ENCODE measurements at places on chromosomes 4 and X.

DNA sequence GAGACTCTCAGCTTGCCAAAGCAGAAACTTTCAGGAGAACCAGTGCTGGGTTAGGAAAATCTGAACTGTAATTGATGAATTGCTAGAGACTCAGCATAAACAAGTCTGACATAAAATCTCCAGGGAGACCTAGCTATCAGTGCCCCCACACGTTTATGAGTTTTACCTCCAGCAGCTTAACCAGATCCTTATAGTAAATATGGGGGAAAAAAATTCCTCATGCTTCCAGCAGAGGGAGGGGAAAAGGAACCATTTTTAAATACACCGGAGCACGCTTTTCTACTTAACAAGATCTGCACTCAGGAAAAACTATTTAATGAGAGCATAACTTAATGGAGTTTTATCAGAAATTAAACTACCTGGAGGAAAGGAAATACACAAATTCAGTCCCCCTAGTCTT, 1040.7 kb upstream of the INTU start:
- no peak for DNase-seq

DNA sequence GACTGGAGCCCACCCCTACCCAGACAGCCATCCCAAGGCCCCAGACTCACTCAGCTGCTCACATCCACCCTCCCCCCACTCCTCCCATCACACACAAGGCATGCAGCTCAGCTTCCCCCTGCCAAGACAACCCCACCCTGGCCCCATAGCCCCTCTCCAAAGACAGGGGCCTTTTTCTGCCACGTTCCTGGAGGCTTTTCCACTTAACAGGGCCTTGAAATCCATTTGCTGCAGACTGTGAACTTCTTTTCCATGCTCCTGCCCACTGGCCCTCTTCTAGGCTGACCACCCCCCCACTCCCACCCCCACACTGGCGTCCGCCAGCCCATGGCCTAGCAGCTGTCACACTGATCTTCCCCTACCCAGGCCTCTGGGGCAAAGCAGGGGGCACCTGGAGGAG, 76.0 kb downstream of the PJA1 start:
- no peak for DNase-seq

- peak; percentile 40 for DNase-seq
Observed at GRCh38 chr4:110586131-110586850, 36.6 kb downstream of the PITX2 start.

DNA sequence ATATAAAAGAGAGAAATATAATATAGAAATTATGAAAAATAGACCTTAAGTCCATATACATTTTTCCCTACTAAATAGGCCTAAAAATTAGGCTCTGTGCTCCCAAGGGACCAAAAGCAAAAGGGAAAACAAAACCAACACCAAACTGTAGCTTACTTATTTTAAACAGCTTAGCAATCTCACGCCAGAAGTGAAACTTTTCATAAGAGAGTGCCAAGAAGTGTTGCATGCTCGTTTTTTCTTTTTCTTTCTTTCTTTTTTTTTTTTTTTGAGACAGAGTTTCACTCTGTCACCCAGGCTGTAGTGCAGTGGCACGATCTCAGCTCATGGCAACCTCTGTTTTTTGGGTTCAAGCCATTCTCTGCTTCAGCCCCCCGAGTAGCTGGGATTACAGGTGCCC, 250.4 kb downstream of the TMA16 start:
- DNase-seq: no peak

GRCh38 chr4:108878806-108879205, 116.0 kb upstream of the ETNPPL start:
- DNase-seq: no peak

GRCh38 chr4:13178621-13179020, 305.5 kb downstream of the RAB28 start:
- DNase-seq: no peak

DNA sequence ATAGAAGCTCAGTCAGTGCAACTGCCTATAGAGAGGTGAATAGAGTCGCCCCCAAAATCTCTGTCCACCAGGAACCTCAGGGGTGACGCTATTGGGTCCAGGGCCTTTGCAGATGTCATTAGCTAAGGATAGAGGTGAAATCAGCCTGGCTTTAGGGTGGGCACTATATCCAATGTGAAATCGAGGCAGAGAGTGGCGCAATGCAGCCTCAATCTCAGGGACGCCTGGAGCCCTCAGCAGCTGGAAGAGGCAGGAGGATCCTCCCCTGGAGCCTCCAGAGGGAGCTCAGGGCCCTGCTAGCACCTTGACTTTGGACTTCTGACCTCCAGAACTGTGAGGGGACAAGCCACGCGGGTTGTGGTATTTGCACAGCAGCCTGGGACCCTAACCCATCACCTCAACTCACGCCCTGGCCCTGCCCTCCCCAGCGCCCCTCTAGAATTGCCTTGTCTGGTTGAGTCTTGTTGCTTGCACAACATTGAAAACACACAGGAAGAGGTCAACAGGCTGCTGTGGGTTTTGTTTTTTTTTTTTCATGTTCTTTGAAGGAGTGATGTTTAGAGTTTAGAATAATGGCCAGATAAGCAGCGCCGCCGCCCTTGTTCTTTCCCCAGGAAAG, 89.4 kb upstream of the PSAPL1 start:
- no peak for DNase-seq

- no peak for DNase-seq
Observed at GRCh38 chr4:25889589-25890503, 24.2 kb upstream of the SMIM20 start.

- no peak for DNase-seq
Observed at GRCh38 chrX:28843817-28844216, 256.6 kb downstream of the IL1RAPL1 start.

GRCh38 chrX:121858867-121859647, 811.6 kb downstream of the GLUD2 start:
- no peak for DNase-seq

DNA sequence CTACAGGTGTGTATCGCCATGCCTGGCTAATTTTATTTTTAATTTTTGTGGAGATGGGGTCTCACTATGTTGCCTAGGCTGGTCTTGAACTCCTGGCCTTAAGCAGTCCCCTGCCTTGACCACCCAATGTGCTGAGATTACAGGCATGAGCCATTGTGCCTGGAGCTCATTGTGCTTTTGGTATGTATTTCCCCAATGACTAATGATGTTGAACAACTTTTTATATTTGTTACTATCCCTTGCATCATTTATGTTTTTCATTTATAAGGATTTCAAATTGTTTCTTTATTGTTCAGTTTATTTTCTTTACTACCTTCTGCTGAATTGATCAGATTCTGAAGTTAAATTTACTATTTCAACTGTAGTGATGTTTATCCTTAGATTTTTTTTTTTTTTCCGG, 199.7 kb downstream of the CEP135 start:
- no peak for DNase-seq

Data from fibroblast of skin of left biceps (primary cell).